Islet precursor cell (in vitro differentiated cells): ENCODE measurements at places on chromosomes 1 and 21.

DNA sequence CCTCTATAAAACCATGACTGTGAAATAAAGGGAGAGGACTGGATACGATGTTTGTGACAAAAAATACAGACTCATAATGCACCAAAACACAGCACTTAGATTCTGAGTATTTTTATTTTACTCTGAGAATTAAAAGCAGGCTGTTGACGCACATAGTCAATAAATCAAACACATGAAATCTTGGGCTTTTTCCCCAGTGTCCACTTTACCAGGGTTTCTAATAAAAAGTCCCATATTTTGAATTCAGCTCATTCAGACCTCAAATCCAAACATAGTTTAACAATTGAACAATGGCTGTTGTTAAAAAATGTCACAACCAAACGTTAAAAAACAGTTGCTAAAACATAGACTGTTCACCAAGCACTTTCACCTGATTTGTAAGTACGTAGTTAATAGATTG lies 553.4 kb downstream of the LTN1 start:
- DNase-seq = no peak

DNA sequence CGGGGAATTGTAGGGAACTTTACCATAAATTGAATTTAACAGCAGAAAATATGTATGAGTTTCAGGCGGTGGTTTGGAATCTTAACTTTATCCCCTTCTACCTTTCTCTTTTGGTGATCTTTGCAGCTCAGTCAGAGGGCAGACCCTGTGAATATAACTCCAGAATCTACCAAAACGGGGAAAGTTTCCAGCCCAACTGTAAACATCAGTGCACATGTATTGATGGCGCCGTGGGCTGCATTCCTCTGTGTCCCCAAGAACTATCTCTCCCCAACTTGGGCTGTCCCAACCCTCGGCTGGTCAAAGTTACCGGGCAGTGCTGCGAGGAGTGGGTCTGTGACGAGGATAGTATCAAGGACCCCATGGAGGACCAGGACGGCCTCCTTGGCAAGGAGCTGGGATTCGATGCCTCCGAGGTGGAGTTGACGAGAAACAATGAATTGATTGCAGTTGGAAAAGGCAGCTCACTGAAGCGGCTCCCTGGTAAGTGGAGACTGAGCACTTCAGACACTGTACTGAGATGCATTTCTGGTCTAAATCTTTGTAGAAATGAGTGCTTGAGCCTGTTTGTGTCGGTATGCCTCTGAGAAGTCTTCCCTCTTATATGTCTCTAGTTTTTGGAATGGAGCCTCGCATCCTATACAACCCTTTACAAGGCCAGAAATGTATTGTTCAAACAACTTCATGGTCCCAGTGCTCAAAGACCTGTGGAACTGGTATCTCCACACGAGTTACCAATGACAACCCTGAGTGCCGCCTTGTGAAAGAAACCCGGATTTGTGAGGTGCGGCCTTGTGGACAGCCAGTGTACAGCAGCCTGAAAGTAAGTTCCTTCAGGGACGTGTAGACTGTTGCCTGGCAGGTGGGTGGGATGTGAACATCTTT lies 1.5 kb downstream of the CCN1 start:
- DNase-seq = peak; percentile 86

GRCh38 chr1:103761896-103762295 lies 12.2 kb downstream of the AMY1C start:
- no peak for DNase-seq

DNA sequence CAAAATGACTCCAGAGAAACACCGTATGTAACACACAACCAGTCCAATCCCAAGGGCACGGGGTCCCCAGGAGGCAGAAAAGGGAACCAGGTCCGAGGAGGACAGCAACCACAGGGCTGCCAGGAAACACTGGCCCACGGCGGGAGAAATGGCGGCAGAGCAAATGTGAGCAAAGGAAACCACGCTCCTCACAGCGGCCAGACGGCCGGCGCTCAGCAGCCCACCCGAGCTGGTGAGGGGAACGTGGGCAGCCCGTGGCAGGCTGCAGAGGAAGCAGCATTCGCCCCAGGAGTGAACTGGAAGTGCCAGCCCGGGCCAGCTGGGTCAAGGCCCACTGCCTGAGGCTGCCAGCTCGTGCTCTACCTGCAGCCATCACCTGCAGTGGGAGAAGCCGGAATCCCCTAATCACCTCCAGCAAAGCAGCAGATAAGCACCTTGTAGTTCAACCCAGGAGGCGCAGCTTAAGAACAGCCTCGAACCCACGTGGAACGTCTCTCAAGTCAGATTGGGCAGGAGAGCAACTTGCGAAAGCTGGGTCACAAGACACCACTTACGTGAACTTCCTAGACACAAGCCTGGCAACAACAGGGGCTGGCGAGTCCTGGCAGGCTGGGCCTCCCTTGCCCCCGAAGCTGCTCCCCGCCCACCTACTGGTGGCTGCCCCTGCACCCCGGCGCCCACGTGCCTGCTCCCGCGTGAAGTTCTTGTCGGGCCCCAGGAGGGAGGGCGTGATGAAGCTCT lies 6.7 kb downstream of the SLC19A1 start:
- DNase-seq = peak; percentile 47

GRCh38 chr1:58874757-58875755 lies 91.2 kb upstream of the JUN start:
- peak; percentile 94 for DNase-seq

- no peak for DNase-seq
These were observed 1038.9 kb downstream of the BRINP3 start for GRCh38 chr1:189438808-189439207.

DNA sequence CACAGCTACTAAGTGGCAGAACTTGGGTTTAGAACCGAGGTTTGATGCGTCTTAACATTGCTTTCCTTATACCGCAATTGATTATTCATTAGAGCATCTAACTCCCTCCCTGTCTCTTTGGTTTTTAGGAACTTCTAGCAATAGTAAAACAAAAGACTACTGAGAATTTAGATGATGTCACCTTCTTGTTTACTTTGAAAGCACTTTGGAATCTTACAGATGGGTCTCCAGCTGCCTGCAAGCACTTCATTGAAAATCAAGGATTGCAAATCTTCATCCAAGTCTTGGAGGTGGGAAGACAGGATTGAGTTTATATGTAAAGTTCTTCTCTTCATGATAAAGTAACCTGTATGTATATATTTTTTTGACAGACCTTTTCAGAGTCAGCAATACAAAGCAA lies 35.0 kb downstream of the ZYG11A start:
- no peak for DNase-seq

- DNase-seq = peak; percentile 32
These were observed 3.0 kb downstream of the DMRTB1 start for GRCh38 chr1:53462193-53462592.

GRCh38 chr1:7253118-7253480 lies 467.8 kb downstream of the CAMTA1 start:
- DNase-seq = peak; percentile 32

DNA sequence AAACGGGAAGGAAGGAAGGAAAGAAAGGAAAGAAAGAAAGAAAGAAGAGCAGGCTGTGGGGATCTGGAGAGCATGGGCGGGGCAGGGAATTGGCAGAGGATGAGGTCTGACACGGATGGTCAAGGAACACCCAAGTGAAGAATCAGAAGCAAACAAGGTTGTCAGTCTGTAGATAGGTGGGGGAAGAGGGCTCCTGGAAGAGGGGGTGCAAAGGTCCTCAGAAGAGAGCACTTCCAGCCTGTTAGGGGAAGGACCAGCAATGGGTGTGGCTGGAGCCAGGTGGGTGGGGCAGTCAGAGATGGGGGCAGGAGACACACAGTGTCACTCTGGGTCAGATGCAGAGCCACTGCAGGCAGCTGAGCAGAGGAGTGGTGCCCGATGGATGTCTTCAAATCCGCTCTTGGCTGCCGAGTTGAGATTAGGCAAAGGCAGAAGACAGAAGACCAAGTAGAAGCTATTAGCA lies 11.0 kb upstream of the PLA2G2C start:
- DNase-seq = no peak

- DNase-seq = no peak
These were observed 18.0 kb upstream of the PIK3CD start for GRCh38 chr1:9633493-9633892.

GRCh38 chr1:145972580-145972979 lies 8.1 kb downstream of the POLR3GL start:
- DNase-seq = no peak

DNA sequence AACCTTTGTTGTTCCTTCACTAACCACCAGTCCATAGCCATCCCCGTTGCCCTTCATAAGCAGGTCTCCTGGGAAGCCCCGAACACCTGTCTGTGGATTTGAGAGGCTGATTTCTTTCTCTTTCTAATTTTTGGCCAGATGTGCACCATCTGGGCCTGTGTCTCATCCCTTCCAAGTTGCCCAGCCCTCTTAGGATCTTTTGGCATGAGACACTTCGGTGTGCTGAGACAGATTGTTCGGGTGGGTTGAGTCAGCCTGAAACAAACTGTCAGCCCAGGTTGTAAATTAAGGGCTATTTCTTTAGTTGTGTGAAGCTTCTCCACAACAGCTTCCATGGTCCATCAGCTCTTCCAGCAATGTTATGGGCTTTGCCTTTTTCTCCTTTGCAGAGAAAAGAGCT lies 1.4 kb upstream of the DNAJC11 start:
- DNase-seq = no peak

- DNase-seq = no peak
These were observed 47.8 kb downstream of the SELENOF start for GRCh38 chr1:86865973-86866637.

- DNase-seq = no peak
These were observed 3.8 kb downstream of the TRPM2 start for GRCh38 chr21:44357064-44357837.

DNA sequence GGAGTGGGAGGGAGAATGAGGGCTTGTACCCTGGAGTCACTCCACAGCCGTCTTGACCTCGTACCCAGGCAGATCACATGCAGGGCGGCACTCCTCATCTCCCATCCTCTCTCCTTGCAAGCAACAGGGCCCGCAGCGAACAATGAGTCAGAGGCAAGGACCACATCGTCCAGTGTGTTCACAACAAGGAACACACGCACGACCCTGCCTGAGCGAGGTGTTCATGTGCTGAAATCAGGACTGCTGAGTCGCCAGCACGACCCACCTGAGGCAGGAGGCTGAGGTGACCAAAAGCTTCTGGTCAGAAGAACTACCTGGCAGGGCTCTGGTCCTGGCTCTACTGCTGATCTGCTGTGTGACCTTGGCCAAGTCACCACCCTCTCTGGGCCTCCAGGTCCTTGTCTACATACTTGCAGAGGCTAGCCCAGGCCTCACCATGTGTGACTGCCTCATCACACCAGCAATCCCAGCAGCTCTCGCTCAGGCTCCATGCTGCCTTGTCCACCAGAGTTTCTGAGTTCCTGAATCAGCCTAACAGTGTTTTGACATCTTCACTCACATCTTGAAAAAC lies 78.0 kb downstream of the SSBP3 start:
- peak; percentile 78 for DNase-seq

DNA sequence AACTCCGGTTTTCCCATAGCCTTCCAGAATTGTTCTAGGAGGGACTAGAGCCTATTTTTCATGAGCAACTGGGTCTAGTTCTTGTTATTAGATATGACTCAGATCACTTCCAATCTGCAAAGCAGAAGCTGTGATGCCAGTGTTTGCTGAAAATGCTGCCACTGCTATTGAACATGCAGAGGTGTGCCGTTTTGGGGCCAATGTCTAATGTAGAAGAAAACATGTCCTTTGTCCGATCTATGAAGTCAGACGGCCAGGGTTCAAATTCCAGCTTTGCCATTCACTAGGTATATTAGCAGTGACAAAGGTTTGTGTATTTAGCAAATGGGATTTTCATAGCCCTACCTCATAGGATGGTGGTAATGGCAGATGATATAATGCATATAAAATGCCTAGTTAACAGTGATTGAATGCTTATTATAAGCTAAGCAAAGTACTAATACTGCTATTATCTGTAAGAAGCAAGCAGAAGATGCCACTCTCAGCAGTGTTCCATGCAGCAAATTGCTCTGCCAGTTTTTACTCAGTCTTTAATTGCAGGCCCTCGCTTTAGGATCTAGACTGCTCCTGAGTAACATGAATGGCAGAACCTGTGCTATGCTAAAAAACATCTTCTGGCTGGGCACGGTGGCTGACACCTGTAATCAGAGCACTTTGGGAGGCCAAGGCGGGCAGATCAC lies 40.1 kb upstream of the CXADR start:
- DNase-seq = no peak

DNA sequence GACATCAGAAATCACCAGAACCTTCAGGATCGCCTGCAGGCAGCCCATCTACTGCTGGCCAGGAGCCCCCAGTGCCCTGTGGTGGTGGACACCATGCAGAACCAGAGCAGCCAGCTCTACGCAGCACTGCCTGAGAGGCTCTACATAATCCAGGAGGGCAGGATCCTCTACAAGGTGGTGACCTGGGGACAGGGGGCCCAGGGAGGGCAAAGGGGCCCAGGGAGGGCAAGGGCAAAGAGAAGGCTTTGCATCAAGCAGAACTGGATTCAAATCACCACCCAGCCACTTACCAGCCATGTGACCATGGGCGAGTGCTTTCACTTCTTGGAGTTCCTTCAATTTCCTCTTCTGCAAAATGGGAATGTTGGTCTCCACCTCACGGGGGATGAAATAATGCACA lies 12.1 kb downstream of the DIO1 start:
- no peak for DNase-seq

DNA sequence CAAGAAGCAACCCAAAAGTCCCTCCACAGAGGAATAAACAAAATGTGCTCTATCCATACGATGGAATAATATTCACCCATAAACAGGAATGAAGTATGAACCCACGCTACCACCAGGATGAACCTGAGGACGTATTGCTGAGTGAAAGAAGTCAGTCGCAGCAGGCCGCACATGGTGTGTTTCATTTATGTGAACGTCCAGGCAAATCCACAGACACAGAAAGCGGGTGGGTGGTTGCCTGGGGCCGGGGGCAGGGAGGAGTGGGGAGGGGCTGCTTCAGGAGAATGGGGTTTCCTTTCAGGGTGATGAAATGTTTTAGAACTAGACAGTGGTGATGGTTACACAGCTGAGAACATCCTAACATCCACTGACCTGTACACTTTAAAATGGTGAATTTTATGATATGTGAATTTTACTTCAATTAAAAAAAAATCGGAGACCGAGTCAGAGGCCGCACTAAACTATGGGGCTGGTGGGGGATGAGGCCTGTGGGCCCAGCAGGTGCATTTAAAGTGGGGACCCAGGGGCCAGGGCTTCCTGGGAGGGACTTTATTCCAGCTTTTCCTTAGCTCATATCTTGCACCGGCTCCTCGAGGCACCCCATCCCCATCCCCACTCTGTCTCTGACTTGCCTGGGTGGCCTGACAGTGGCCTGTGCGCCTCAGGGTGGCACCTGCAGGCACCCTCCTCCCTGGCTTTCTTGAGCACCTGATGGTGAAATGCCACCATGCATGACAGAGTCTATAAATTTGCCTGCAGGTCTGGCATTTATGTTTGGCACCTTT lies 392.6 kb upstream of the VAMP3 start:
- DNase-seq = peak; percentile 41

DNA sequence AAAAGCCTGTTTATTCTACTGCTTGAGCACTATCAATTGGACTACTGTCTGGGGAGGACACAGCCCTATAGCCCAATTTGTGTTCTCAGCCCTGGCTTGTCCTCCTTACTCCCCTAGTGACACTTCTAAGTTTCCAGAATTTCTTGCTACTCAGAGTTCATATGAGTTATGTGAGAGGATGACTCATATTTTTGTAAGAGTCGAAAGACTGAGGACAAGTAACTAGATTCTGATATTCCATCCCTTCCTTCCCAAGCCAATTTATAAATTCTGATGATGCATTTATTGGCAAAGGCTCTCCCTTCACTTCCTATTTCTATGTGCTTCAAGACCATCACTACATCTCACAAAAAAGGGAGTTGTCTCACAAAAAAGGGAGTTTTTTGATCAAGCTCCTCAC lies 422.2 kb upstream of the DEPDC1 start:
- DNase-seq = no peak

GRCh38 chr1:117616356-117616755 lies 10.5 kb downstream of the TENT5C start:
- DNase-seq = peak; percentile 22

- no peak for DNase-seq
These were observed 15.4 kb downstream of the TTC39A start for GRCh38 chr1:51314974-51315373.
